Esophagus muscularis mucosa (tissue), 4 donors: ENCODE measurements at places on chromosomes 7 and 10. TPM values are rescaled to one million over a fixed set of nuclear protein-coding genes. Genes with fewer than 3 reads are reported as not detected.

Gene COPS6
- 97.6 TPM for total RNA-seq

Gene GSAP
- 18.3 TPM for total RNA-seq

Gene PLAC9
- 37.5 TPM for total RNA-seq

Gene SUN1
- 149 TPM for total RNA-seq

Gene GBF1
- total RNA-seq = 33.1 TPM

Gene MRLN
- not detected for total RNA-seq

Gene AP4M1
- total RNA-seq = 22.4 TPM

Gene SLC29A4
- 2.5 TPM for total RNA-seq

Gene LIPF
- not detected for total RNA-seq

Gene AGR2
- total RNA-seq = not detected

Gene RBM33
- total RNA-seq = 27.0 TPM

Gene FRAT1
- total RNA-seq = 9.1 TPM

Gene UCMA
- total RNA-seq = not detected

Gene HTR5A
- total RNA-seq = not detected

Gene NOM1
- 20.8 TPM for total RNA-seq

DNA sequence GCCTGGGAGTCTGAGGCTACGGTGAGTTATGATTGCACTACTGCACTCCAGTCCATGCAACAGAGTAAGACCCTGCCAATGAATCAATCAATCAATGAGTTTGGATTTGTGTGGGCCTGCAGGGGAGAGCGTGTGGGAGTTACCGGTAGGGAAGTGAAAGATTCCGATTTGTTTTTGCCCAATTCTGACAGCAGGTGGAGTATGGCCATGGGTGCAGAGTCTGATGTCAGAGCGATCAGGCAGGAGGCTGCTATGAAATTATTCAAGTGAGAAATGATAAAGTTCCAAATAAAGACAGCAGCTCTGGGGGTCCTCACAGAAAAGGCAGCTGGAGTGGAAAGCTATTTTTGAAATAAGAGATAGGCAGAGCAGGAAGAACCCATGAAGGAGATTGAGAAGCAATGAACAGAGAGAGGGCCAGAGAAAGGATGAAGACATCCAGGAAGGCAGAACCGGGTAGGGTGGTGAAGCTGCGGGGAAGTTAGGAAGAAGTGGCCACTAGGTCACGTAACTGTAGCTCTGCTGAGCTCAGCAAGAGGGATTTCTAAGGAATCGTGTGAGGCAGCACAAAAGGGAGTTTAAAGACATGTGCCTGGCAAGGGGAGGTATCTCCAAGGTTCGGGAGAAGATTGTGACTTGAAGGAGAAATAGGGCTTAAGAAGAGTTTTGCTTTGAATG, 93.7 kb upstream of the NMT2 start:
- H3K27me3 ChIP-seq = no peaks in the 10 kb centered on the region
- peaks cover 7% of the 10 kb centered on the region for H3K36me3 ChIP-seq
- no peak overlapping the region for H3K4me3 ChIP-seq
- DNase-seq = no peak

GRCh38 chr10:46040004-46040403, 6.1 kb downstream of the MSMB start:
- no peak overlapping the region for H3K27ac ChIP-seq
- no peaks in the 10 kb centered on the region for H3K4me1 ChIP-seq
- no peak for DNase-seq
- no peaks in the 10 kb centered on the region for H3K27me3 ChIP-seq
- no peak overlapping the region for H3K4me3 ChIP-seq

- no peaks in the 10 kb centered on the region for H3K4me1 ChIP-seq
- H3K27me3 ChIP-seq = no peaks in the 10 kb centered on the region
- H3K36me3 ChIP-seq = peaks cover 29% of the 10 kb centered on the region
- DNase-seq = no peak
Measured at GRCh38 chr10:132666705-132667341, 119.1 kb downstream of the NKX6-2 start.

- no peaks in the 10 kb centered on the region for H3K36me3 ChIP-seq
- H3K27me3 ChIP-seq = no peaks in the 10 kb centered on the region
- no peak for DNase-seq
- no peaks in the 10 kb centered on the region for H3K4me1 ChIP-seq
Measured at GRCh38 chr7:102992938-102993717, 80.3 kb downstream of the LRRC17 start.

- no peak for DNase-seq
- H3K27ac ChIP-seq = no peak overlapping the region
- peaks cover 28% of the 10 kb centered on the region for H3K36me3 ChIP-seq
- no peak overlapping the region for H3K4me3 ChIP-seq
Measured at GRCh38 chr7:74526780-74527179, 73.1 kb downstream of the GTF2IRD1 start.

- peaks cover 24% of the 10 kb centered on the region for H3K4me1 ChIP-seq
- H3K4me3 ChIP-seq = no peak overlapping the region
- no peaks in the 10 kb centered on the region for H3K27me3 ChIP-seq
- H3K36me3 ChIP-seq = no peaks in the 10 kb centered on the region
- no peak for DNase-seq
Measured at GRCh38 chr10:35133586-35133985, 6.9 kb downstream of the CREM start.

- no peak for DNase-seq
- H3K27ac ChIP-seq = no peak overlapping the region
- H3K27me3 ChIP-seq = no peaks in the 10 kb centered on the region
- H3K4me3 ChIP-seq = no peak overlapping the region
Measured at GRCh38 chr10:88763441-88763840, 3.6 kb downstream of the LIPN start.

GRCh38 chr10:112227331-112227987, 43.9 kb upstream of the GPAM start:
- no peaks in the 10 kb centered on the region for H3K4me1 ChIP-seq
- DNase-seq = no peak
- H3K4me3 ChIP-seq = no peak overlapping the region
- H3K27ac ChIP-seq = no peak overlapping the region

DNA sequence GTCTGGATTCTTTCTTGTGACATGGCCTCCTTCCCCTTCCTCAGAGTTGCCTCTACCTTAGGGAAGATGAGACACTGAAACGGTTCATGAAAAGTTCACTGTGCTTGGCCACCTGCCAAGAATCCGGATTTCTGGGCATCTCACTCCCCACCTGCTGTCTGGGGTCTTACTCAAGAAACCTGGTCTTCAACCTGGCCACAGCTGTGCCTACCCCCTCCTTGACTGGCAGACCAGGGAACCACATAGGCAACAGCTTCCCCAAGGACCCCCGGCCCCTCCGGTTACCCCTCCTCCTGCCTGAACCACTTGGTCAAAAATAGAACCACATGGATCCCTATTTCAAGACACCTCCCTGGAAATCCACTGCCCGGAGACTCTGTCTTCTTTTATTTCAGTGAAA, 58.7 kb upstream of the NANOS1 start:
- H3K27ac ChIP-seq = no peak overlapping the region
- no peaks in the 10 kb centered on the region for H3K27me3 ChIP-seq
- no peak overlapping the region for H3K4me3 ChIP-seq
- no peaks in the 10 kb centered on the region for H3K36me3 ChIP-seq
- peaks cover 6% of the 10 kb centered on the region for H3K4me1 ChIP-seq
- no peak for DNase-seq

GRCh38 chr7:139397192-139397591, 37.5 kb downstream of the LUC7L2 start:
- H3K27me3 ChIP-seq = no peaks in the 10 kb centered on the region
- DNase-seq = no peak
- H3K4me3 ChIP-seq = no peak overlapping the region

DNA sequence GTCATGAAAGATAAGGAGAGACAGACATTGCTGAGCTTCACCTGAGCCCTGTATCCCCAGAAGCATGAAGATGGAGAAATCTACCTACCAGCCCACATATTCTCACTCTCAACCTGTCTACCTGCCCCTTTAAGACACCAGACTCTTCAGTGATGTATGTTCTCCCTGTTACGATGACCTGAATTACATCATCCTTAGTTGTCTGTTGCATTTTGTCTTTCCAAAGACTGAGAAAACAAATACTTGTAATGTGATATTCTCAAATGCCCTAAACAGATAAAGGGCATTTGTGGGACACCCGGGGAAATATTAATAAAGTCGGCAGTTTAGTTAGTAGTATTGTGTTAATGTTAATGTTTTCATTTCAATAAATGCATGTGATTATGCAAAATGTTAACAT, 305.8 kb upstream of the IGFBP3 start:
- no peak overlapping the region for H3K27ac ChIP-seq
- no peaks in the 10 kb centered on the region for H3K27me3 ChIP-seq
- H3K4me3 ChIP-seq = no peak overlapping the region
- H3K4me1 ChIP-seq = no peaks in the 10 kb centered on the region
- no peaks in the 10 kb centered on the region for H3K36me3 ChIP-seq
- no peak for DNase-seq

DNA sequence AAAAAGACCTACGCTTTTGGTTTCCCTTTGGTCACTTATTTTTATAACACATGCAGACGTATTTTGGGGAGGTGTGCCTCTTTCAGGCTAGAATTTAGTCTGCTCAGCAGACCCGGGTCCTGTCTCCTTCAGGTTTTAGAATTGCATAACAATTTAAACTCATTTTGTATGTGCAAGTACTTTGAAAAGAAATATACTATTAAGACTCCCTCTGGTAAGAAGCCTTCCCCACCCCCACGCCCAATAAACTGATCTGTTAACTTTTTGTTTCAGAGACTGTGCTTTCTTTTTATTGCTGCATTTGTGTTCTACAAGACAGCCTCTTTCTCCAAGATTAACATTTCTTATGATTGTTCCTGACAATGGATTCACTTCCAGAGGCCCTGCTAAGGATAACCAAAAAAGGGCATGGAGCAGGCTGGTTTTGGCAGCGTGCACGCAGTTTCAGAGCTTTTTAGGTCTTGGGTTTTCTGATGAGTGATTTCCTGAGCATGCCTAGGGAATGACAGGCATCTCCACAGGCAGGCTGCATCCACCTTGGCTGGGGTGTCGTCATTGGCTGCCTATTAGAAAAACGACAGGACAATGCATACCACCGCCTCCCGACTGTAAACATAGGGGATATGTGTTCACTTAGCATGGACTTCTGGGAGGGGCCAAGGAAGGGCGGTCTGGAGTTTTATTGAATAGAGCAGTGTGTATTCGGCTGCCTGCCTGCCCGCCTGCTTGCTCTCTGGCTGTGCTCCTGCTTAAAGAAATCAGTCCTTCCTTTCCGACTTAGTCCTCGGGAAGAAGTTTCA, at the start of gene CALD1:
Gene CALD1 (plus strand): TSS at position 694 of the 800 bp plus-strand sequence. CDS start 88,100 bp downstream, outside the sequence.
- H3K4me1 ChIP-seq = peaks cover 19% of the 10 kb centered on the region
- peaks cover under 1% of the 10 kb centered on the region for H3K36me3 ChIP-seq
- H3K27me3 ChIP-seq = no peaks in the 10 kb centered on the region
- H3K27ac ChIP-seq = peak within 1 kb of the TSS; percentile 95

- DNase-seq = no peak
- H3K4me3 ChIP-seq = no peak overlapping the region
- H3K27me3 ChIP-seq = no peaks in the 10 kb centered on the region
- H3K4me1 ChIP-seq = no peaks in the 10 kb centered on the region
Measured at GRCh38 chr7:14924398-14924797, 21.8 kb upstream of the DGKB start.

GRCh38 chr7:139924461-139924860, 95.4 kb downstream of the TBXAS1 start:
- no peak overlapping the region for H3K27ac ChIP-seq
- H3K4me3 ChIP-seq = no peak overlapping the region
- DNase-seq = no peak
- no peaks in the 10 kb centered on the region for H3K4me1 ChIP-seq

DNA sequence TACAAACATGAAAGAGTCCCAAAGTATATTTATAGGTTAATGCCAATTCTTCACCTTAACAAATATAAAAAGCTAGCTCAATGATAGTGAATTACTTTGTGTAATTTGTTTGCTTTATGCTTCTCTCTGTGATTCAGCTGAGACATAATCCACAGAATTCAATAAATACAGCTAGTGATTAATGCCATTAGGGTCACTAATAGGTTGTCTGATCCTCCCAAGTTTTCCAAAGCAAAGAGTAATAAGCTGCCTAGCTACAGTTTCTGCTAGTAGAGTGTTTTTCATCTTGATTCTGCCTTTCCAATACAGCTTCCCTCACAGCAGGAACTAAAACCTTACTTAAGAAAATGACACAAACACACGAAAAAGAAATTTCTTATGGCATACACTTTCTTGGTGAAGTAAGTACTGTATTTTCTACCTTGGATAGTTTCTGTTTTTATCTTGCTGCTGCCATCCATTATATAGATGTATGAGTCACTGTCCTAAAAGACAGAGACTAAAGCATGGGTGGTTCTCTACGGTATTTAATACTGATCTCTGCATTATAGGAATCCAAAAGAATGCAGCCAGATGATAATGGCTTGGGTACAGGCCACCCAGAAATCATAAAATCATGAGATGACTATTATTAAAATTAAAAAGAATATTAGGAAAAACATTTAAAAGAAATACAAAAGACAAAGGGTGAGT, 170.0 kb downstream of the TPK1 start:
- no peaks in the 10 kb centered on the region for H3K27me3 ChIP-seq
- no peak overlapping the region for H3K4me3 ChIP-seq
- no peaks in the 10 kb centered on the region for H3K36me3 ChIP-seq
- DNase-seq = no peak
- no peak overlapping the region for H3K27ac ChIP-seq

GRCh38 chr10:27564880-27565279, 60.8 kb downstream of the RAB18 start:
- no peak for DNase-seq
- H3K36me3 ChIP-seq = no peaks in the 10 kb centered on the region
- H3K4me3 ChIP-seq = no peak overlapping the region
- H3K27me3 ChIP-seq = no peaks in the 10 kb centered on the region
- no peaks in the 10 kb centered on the region for H3K4me1 ChIP-seq

DNA sequence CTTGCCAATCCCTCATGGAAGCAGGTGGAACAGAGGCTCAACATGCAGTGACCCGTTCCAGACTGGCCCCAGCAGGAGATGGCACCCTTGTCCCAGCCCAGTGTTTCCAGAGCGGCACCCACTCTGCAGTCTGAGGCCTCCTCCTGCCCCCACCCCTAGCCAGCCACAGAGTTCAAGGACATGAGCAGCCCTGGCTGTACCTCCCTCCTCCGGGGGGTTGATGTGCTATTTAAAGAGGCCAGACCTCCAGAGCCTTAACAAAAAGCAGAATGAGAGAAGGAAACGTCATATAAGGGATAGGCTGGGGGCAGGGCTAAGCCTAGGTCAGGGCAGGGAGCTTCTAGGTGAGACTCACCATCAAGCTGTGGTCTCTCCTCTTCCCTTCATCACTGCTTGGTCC, 115.7 kb upstream of the NANOS1 start:
- peaks cover 11% of the 10 kb centered on the region for H3K4me1 ChIP-seq
- peak; percentile 55 for DNase-seq
- no peak overlapping the region for H3K4me3 ChIP-seq
- H3K36me3 ChIP-seq = no peaks in the 10 kb centered on the region

- no peak overlapping the region for H3K27ac ChIP-seq
- H3K27me3 ChIP-seq = no peaks in the 10 kb centered on the region
- H3K4me3 ChIP-seq = no peak overlapping the region
- no peaks in the 10 kb centered on the region for H3K36me3 ChIP-seq
Measured at GRCh38 chr10:93110472-93111146, 36.9 kb downstream of the CYP26A1 start.

- H3K4me3 ChIP-seq = no peak overlapping the region
- H3K27ac ChIP-seq = no peak overlapping the region
- DNase-seq = no peak
- H3K36me3 ChIP-seq = no peaks in the 10 kb centered on the region
Measured at GRCh38 chr10:70035531-70035930, 17.1 kb upstream of the MACROH2A2 start.

GRCh38 chr7:9981742-9982349, 991.8 kb upstream of the PHF14 start:
- no peaks in the 10 kb centered on the region for H3K4me1 ChIP-seq
- no peaks in the 10 kb centered on the region for H3K27me3 ChIP-seq
- H3K4me3 ChIP-seq = no peak overlapping the region
- no peaks in the 10 kb centered on the region for H3K36me3 ChIP-seq

- H3K4me1 ChIP-seq = no peaks in the 10 kb centered on the region
- peaks cover 3% of the 10 kb centered on the region for H3K27me3 ChIP-seq
- DNase-seq = no peak
- no peaks in the 10 kb centered on the region for H3K36me3 ChIP-seq
- no peak overlapping the region for H3K27ac ChIP-seq
Measured at GRCh38 chr7:3882782-3883181, 581.7 kb downstream of the SDK1 start.
